ENCODE measurements at places on chromosomes 2 and 18. TPM values are rescaled to one million over a fixed set of nuclear protein-coding genes. Genes with fewer than 3 reads are reported as not detected.
A peak's percentile ranks its signal among the peaks of the same experiment; 100 is the strongest.

Gene C2orf66
- not detected for total RNA-seq

- DNase-seq: peak; percentile 94
Observed at GRCh38 chr2:111120253-111121027, at the start of gene BCL2L11. Gene BCL2L11 (plus strand): TSS chr2:111120914. CDS start chr2:111123746, 2,832 bp downstream.

- no peak for DNase-seq
Observed at GRCh38 chr2:214104219-214104618, 306.6 kb upstream of the VWC2L start.

Gene RIT2
- total RNA-seq: not detected

Measured in testis (tissue), 5 donors.